ENCODE measurements at places on chromosomes 5 and 9. TPM values are rescaled to one million over a fixed set of nuclear protein-coding genes. Genes with fewer than 3 reads are reported as not detected.

WWC1 gene
- not detected for total RNA-seq

- no peaks in the 10 kb centered on the region for H3K27me3 ChIP-seq
- no peak for DNase-seq
- no peaks in the 10 kb centered on the region for H3K4me1 ChIP-seq
- H3K4me3 ChIP-seq: no peak overlapping the region
- H3K27ac ChIP-seq: no peak overlapping the region
These were observed 28.1 kb downstream of the IL33 start for GRCh38 chr9:6243746-6244145.

DNA sequence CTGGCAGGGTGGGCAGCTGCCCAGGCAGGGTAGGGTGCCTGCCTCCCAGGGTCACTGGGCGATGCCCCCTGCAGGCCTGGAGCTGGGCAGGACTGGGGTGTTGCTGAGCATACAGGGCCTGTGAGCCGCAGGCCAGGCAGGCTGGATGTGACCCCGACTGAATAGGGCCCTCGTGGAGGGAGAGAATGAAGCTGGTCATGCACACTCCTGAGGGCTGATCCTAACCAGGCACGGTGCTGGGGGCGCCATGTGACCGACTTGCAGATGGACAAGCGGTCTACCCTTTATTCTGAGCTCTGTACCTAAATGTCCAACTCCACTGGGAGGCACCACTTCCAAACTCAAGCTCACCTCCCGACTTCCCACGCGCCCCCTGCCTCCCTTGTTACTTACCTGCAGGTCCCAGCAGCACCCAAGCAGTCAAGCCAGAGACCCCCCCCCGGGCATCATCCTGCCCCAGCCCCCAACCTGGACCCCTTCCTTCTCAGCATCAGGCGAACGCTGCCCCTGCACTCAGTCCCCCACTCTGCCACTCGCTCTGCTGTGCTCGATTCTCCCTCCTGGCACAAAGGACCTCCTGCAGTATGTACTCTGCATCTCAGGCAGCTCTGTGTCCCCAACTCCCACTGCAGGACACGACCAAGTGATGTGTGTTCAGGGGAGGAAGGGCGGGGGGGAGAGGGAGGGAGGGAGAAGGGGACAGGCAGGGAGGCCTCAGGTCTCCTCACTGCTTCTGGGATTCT, 76.8 kb upstream of the PHYKPL start:
- no peak for DNase-seq
- H3K27me3 ChIP-seq: no peaks in the 10 kb centered on the region
- H3K36me3 ChIP-seq: no peaks in the 10 kb centered on the region
- no peak overlapping the region for H3K4me3 ChIP-seq
- no peak overlapping the region for H3K27ac ChIP-seq

DNA sequence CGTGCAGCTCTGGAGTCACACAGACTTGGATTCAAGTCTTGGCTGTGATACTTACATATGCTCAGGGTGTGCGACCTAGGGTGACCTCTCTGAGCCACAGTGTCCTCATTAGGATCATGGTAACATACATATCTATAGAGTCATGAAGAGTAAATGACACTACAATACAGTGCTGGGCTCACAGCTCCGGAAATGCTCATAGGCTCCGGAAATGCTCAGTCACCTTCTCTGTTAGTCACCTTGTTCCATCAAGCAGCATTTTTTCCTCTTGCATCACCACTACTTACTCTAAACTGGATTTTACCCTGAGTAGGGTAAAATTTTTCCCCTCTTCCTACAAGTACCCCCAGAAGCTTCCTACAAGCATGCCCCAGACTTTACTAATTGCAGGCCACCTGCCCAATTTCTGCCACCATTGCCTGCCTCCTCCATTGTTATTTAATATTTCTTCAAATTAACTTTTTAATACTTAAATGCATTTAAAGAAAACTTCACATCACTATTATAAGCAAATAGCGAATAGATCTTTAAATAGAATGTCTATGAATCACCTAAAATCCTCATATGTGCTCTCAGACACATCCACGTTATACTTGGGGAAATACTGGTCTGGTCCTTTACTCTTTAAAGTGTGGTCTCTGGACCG, 147.6 kb upstream of the SPRY4 start:
- no peak overlapping the region for H3K4me3 ChIP-seq
- peaks cover 4% of the 10 kb centered on the region for H3K4me1 ChIP-seq
- no peaks in the 10 kb centered on the region for H3K36me3 ChIP-seq
- DNase-seq: no peak
- H3K27ac ChIP-seq: no peak overlapping the region

- H3K36me3 ChIP-seq: no peaks in the 10 kb centered on the region
- no peak for DNase-seq
- H3K4me3 ChIP-seq: no peak overlapping the region
- no peak overlapping the region for H3K27ac ChIP-seq
These were observed 115.4 kb downstream of the ZNF608 start for GRCh38 chr5:124630767-124631704.

DNA sequence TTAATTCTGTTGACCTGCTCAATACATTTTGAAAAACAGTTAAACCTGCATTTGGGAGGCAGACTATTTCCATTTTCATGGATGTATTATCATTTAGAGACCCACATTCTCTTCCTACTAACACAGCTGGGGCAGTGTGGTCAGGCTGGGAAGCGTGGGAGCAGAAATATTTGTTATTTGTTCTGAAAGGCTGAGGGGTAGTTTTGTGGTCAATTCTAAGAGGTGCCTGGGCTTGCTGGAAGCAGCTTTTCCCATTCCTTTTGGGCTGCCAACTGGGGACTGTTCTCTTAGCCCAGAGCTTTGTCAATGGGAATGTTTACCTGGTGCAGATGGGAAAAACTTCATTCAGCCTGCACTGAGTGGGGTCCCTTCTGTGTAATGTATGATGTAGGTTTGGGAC, 171.4 kb upstream of the DAP start:
- no peak for DNase-seq
- no peaks in the 10 kb centered on the region for H3K4me1 ChIP-seq
- no peak overlapping the region for H3K4me3 ChIP-seq

PKD2L2 gene
- not detected for total RNA-seq

DNA sequence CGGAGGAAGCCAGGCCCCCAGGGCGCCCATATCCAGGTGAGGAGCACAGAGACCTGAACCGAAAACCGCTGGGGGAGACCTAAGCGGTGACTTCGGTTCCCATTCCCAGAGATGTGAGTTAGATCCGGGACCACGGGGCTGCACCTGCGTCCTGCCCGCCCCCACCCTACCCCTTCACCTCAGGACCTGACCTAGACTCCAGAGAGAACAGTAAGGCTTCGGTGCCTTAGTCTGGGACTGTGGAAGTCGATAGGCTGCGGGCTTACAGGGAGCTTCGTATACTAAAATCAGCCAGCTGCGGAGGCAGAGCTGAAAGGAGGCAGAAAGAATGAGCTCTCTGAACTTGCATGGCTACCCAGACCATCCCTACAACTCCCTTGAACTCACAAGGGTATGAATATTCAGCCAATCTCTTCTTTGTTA, 518 bp upstream of the FAM13B start:
- H3K4me1 ChIP-seq: peaks cover 18% of the 10 kb centered on the region
- no peaks in the 10 kb centered on the region for H3K36me3 ChIP-seq
- H3K4me3 ChIP-seq: peak overlapping the region; percentile 71

- H3K4me3 ChIP-seq: no peak overlapping the region
- no peaks in the 10 kb centered on the region for H3K27me3 ChIP-seq
- DNase-seq: no peak
- H3K27ac ChIP-seq: no peak overlapping the region
These were observed 137.9 kb downstream of the GNAQ start for GRCh38 chr9:77893706-77894105.

All from naive thymus-derived CD4-positive, alpha-beta T cell (primary cell).